ENCODE measurements at places on chromosomes 3 and 15. TPM values are rescaled to one million over a fixed set of nuclear protein-coding genes. Genes with fewer than 3 reads are reported as not detected.

ANP32A gene
- 91.2 TPM for total RNA-seq

CPN2 gene
- total RNA-seq, result not detected

- DNase-seq, result no peak
Observed at GRCh38 chr15:26561130-26561529, 211.7 kb downstream of the GABRB3 start.

- no peak for DNase-seq
Observed at GRCh38 chr15:59886441-59886840, 117.7 kb upstream of the FOXB1 start.

- DNase-seq, result no peak
Observed at GRCh38 chr15:70179309-70179892, 81.7 kb upstream of the TLE3 start.

DNA sequence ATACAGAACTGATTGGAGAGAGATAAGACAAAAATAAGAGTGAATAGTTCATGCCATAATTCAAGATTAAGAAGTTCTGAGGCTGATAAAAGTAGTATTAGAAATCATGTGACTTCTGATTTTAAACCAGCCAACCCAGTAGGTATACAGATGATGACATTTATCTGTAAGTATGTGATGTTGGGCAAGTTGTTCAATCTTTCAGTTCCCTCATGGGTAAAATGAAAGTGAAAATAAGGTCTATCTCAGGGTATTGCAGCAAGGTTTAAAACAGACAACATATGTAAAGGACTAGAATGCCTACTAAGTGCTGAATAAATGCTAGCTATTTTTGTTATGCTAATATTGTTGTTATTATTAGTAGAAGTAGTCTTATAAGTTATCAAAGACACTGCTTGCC, 1055.7 kb downstream of the NAALADL2 start:
- DNase-seq, result no peak

- DNase-seq, result no peak
Observed at GRCh38 chr3:148551767-148552260, 145.9 kb upstream of the AGTR1 start.

DNA sequence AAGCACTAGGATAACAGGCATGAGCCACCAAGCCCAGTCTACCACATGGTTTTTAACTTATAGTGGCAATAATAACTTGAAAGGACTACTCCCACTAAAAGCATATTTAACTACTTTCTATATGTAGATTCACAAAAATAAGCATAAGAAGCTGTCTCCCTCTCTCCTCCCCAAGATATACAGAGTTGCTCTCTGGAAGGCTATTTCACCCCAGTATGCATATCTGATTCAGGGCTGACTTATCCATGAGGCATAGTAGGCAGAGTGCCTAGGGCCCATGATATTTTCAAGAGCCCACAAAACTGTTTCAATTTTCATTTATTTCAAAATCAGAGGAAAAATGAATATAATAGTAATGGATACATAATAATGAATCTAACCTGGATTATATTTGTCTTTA, 20.5 kb downstream of the ATP8B4 start:
- DNase-seq, result no peak

Data from SJSA1 (cell line).